NCI-H1417 (cell line): ENCODE measurements at places on chromosomes 7 and 10.

DNA sequence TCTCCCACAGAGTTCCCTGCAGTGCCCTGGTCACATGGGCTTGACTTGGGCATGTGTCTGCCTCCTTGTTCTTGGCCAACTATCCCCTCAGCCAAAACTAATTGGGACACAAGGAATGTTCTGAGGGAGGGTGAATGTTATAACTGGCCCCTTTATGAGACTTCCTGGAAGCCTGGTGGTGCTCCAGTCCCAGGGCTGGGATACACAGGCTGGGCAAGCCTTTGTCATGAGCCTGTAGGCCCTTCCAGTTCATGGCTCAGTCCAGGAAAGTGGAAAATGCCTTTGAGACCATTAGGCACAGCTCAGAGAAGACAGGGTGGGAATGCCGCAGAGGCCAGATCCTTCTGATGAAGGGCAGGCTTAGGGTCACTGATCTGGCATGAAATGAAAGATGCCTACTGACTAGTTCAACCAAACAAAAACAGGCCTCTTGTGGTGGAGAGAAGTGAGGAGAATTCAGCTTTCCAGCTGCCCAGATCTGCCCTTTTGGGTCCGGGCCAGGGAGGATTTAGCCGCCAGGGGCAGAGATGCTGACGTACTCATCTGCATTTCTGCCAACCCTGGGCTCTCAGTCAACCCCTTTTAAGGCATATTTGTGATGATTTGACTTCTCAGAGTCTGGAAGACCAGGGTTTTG, 961.5 kb downstream of the KCNMA1 start:
- no peak for DNase-seq

- no peak for DNase-seq
Observed at GRCh38 chr7:19869979-19870378, 96.6 kb upstream of the TMEM196 start.

GRCh38 chr10:123622381-123622780, 43.8 kb upstream of the GPR26 start:
- DNase-seq = no peak

GRCh38 chr7:92875719-92876118, 39.3 kb upstream of the CDK6 start:
- DNase-seq = no peak

- no peak for DNase-seq
Observed at GRCh38 chr10:79446758-79447084, 1.3 kb upstream of the ZCCHC24 start.

- no peak for DNase-seq
Observed at GRCh38 chr7:73865738-73866445, 4.9 kb downstream of the TMEM270 start.

DNA sequence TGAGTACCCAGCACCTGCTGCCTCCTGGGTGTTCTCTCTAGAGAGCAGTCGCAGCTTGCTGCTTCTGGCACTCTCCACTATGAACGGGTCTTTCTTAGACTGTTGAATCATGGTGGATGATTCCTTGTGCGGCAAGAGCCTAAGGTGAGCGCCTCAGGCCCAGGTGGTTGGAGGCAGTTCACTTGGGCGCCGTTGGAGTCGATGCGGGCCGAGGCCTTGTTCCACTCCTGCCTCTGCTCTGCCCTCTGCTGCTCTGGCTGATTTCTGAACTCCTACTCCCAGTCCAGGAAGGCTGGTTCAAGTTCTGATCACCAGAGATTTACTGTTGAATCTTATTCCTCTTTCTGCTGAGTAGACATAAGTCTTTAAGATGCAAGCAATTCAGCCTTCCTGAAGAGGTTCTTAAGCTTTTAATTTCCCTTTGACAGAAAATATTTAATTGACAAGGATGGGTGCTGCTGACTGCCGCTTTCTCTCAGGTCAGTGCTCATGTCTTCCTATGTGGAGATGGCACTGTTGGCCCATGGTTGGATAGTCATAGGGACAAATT, 10.4 kb downstream of the YKT6 start:
- no peak for DNase-seq

DNA sequence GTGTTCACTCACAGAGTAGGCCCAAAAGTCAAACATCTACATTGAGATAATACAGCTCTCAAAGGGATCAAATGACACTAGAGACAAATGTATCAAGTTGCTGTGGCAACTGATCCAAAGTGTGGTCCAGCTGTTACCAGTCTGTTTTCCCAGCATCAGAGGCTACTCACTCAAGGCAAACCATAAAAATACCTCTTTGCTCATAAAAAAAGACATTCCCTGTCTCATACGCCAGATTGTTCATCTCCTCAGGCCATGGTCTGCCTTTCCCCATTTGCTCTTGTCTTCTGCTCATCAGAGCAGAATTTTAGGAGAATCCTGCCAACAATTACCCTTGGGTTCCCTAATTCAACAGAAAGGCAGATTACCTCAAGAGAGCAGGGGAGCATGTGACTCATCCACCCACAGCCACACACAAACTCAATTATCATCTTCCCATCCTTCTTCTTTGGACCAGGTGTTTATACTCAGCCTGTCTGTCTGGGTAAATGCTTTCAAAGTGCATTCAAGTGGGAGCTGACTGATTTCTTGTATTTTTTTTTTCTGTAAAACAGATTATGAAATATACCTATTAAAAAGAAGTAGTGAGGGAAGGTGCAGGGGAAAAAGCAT, 226.5 kb upstream of the HPS1 start:
- DNase-seq = peak; percentile 61

DNA sequence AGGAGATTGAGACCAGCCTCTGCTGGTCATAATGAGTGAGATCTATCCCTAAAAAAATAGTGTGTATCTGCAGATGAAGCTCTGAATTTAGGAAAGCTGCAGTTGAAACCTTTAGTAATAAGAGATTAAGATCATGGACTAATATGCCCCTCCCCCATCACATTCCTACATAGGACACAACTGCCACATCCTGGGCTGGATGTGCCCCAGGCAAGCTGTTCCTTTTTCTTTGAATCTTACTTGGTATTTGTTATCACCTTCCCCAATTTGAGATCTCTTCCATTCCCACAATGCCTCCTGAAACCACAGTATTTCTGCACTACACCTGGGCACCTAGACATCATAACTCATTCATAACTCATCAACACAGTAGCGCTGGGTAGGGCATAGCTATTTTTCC, 74.1 kb downstream of the DOCK1 start:
- no peak for DNase-seq

GRCh38 chr7:142557971-142558582, 191.2 kb upstream of the PRSS1 start:
- no peak for DNase-seq

GRCh38 chr10:88994019-88994418, 3.4 kb downstream of the FAS start:
- DNase-seq = no peak

DNA sequence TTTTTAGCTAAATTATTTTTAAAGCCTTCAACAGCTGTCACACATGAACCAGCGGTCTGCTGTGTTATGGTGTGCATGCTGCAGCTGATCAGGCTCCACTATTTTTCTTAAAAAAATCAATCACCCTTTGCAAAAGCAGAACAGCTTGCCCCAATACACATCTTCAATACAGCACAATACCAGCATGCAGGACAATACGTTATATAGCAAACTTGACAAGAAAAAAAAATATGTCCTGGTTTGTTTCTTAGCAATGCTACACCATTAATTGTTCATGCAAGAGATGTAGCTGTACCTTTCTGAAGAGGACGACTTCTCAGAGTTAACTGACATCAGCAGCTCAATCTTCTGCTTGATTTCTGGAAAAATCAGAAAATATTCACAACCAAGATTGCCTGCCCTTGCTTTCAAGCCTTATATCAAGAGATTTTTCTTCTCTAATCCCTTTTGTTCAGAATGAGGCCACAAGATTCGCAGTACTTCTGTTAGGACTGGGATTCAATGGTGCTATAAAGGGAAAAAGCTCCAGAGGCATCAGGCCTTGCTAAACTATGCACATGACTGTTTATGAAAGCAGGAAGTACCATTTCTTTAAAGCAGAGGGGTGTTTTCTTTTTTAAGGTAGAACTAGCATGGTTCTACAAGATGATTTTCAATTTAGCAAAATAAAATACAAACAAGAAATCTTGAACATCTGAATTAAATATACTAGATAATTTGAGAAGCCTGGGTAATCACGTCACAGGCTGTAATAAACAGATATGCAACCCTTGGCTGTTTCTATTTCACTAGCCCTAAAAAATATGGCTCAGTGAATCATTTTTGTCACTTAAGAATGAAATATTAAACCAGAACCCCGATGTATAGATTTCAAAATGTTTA, 120.0 kb downstream of the SRPK2 start:
- DNase-seq = peak; percentile 88

DNA sequence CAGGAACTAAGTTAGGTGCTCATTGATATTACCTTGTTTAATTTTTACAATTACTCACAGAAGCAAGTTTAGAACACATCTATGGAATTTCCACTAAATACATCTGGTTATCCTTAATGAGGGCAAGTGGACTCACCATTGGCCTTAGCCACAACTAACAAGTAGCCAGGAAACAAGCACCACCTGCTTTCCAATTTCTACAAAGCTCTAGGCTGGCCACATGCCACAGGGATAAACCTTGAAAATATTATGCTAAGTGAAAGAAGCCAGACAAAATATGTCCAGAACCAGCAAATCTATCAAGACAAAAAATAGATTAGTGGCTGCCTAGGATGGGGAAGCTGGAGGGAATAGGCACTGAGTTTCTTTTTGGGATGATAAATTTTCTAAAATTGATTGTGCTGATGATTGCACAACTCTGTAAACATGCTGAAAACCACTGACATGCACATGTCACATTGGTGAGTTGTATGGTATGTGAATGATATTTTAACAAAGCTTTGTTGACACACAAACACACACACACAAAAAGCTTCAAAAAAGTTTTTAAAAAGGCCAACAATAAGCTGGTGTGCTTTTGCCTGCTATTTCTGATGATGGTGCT, 179.4 kb downstream of the CPEB3 start:
- no peak for DNase-seq

GRCh38 chr10:92181575-92181974, 109.3 kb downstream of the CPEB3 start:
- no peak for DNase-seq

GRCh38 chr7:154591544-154591943, 411.4 kb downstream of the PAXIP1 start:
- DNase-seq = no peak

- DNase-seq = no peak
Observed at GRCh38 chr10:88428442-88428841, 154.7 kb downstream of the RNLS start.

DNA sequence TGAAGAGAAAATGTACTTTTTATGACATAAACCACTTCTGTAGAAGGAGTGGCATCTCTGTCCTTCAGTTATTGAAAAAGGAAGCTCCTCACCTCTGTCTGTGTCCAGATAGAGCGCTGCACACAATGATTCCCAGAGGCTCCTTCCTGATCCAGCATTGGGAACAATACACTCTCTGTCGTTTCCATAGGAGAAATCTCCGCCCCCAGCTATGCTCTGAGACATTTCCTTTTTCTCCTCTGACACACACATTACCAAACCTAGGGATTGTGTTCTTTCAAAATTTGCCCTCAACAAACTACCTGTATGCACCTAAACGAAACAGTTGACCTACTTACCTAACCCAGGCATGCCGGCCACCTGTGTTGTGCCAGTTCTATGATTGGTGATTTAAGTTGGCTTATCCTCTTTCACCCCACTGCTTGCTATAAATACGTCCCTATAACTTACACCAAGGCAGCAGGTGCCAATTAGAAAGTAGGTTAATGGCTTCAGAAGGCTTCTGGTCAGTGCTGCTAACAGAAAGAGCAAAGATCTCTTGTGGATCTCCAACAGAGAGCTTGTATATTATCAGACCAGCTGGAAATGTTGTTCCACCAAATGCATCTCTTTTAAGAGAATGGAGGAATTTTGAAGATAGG, 140.1 kb upstream of the JCAD start:
- DNase-seq = peak; percentile 34

GRCh38 chr10:84706431-84706830, 378.0 kb downstream of the CCSER2 start:
- DNase-seq = no peak

- DNase-seq = no peak
Observed at GRCh38 chr7:37037286-37037685, 313.0 kb upstream of the AOAH start.

DNA sequence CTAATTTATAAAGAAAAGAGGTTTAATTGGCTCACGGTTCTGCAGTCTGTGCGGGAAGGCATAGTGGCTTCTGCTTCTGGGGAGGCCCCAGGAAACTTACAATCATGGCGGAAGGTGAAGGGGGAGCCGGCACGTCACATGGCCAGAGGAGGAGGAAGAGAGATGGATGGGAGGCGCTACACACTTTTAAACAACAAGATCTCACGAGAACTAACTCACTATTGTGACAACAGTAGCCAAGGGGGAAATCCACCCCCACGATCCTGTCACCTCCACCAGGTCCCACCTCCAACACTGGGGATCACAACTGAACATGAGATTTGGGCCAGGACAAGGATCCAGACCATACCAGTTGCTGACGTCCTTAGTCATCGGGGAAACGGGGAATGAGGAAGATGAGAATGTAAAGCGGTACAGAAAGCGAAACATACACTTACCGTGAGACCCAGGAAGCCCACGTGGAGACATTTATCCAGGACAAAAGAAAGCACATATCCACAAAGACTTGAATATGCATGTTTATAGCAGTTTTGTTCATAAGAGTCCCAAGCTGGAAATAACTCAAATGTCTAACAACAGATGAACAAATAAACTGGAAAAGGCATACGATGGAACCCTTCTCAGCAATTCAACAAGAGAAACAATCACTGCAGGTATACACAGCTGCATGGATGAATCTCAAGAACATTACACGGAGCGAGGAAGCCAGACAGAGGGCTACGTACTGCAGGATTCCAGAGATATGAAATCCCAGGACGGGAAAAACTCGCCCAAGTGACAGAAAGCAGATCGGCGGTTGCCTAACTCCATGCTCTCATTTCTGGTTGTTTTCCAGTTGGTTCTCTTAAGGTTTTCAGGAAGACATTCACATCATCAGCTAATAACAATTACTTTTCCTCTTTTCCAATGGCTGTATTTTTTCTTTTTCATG, 26.2 kb upstream of the INPP5A start:
- no peak for DNase-seq

- no peak for DNase-seq
Observed at GRCh38 chr10:78382772-78383171, 349.1 kb downstream of the RPS24 start.

GRCh38 chr10:18306031-18306430, 165.8 kb downstream of the CACNB2 start:
- DNase-seq = no peak

GRCh38 chr7:97873606-97874005, 1.4 kb upstream of the ASNS start:
- DNase-seq = no peak

DNA sequence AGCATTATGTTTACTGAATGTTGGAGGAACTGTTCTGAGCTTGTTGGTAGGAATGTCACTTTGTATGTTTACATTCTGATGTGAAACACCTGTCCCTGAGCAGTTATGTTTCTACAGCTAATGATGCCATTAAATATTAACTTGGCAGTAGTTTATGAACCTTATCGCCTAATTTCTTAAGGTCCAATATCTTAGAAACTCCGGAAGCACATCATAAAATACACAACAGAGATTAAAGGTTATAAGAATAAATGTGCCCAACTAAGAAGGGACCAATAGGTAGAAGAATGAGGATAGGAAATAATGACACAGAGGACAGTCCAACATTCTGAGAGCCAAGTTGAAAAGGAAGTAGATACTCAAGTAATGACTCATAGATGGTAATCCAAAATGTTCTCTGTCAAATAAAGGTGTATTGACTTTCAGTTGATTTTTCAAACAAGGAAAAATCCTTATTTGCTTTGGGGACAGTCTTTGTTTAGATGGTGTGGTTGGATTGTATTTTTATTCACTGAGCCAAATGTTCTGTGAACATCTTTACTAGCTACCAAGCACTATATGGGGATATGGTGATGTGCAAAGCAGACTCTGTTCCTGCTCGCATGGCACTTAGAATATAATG, 31.9 kb downstream of the LCOR start:
- peak; percentile 68 for DNase-seq
